ENCODE measurements at places on chromosomes 12 and 14.
A peak's percentile ranks its signal among the peaks of the same experiment; 100 is the strongest.

DNA sequence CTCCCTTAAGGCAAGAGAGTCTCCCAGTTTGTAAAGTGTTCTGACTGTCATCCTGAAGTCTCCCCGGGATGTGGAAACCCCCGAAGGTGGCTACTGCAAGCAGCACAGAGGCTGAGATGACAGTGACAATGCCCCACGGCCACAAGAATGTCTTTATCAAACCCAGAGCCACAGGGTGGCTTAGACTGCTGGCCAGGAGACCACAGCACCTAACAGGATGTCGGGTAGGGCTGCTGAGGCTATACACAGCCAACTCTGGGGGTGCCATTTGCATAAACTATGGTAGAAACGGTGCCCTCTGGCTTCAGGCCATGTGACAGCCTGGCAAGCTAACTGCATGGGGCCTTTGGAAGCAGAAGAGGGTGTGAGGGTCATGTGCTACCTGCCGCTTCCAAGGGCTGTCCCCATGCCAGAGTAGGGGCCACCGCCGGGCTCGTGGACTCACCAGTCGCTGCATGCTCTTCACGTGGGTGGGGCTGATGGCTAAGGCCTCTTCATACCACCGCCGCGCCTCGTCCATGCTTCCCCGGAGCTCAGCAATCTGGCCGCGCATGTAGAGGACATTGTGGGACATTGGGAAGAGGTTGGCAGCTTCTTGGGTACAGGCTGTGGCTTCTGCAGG, 180.9 kb downstream of the CALM1 start:
- DNase-seq: no peak

- no peak for DNase-seq
Measured at GRCh38 chr12:132329720-132330548, 545 bp upstream of the GALNT9 start.

GRCh38 chr14:72742838-72743195, 151.1 kb downstream of the DPF3 start:
- no peak for DNase-seq

DNA sequence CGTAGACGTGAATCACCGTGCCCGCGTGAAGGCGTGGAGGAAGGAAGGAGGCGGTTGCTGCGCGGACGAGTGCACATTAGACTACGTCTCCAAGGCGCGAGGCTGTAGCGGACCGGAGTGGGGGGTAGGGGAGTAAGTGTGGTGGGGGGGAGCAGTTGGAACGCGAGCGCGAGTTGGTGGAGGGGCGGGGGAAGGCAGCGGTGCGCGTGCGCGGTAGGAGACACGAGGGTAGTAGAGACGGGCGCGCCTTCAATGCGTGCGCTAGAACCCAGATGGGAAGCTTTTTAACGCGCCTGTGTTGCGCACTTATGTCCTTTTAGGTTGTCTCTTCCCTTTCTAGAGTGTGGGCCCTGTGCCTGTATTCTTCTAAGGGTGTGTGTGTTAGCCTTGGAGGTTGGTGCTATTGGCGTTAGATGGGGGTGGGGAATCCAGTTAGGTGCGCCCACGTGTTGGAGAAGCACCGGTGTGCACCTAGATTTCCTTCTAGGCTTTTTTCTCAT, 604 bp downstream of the EIF4B start:
- peak; percentile 78 for DNase-seq

DNA sequence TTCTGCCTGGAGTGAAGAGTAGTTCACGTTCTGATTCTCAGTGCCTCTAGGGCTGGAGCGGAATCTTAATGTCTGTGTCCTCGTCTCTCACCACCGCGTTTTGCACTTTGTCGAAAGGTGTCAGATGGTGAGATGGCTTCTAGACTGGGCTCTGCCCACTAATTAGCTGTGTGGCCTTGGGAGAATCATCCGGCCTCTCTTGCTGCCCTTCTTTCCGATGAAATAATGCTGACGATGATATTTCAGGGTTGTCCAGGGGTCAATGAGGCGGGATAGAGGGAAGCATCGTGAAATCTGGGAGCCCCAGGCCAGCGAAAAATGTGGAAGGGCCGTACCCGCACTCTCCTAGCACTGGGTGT, 811 bp upstream of the GALNT16 start:
- DNase-seq: no peak

DNA sequence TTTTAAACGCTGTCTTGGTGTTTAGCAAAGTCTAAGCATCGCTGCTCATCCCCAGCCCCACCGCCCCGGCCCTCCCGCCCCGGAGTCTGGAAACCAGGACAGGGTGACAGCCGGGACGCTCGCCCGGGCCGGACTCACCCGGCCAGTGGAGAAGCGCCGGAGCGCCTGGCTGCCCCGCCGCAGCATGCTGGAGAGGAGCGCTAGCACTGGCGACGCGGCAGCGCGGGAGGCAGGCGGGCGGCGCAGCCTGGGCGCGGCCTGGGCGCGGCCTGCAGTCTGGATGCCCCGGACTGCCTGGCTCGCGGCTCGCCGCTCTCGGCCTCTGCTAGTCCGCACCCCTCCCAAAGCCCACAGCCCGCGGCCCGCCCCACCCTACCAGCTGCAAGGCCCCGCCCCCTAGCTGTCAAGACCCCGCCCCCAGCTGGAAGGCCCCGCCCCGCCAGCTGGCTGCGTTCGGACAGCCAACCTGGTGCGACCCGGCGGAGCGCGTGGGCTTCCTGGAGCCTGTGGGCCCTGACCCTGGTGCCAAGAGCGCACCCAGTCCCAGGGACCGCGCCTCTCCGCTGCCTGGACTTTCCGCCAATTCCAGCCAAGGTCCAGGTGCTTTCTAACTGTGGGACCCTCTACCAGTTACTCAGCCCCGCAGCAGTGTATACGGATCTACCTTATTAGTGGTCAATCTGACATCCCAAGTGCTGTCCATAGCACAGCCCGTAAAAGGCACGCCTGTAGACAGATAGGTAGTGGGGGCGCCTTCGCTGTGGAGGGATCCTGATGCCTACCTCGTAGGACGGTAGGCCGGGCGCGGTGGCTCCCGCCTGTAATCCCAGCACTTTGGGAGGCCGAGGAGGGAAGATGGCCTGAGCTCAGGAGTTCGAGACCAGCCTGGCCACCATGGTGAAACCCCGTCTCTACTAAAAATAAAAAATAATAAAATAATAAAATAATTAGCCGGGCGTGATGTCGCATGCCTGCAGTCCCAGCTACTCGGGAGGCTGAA, at the start of gene ALDH1L2:
ALDH1L2 (minus strand) TSS at position 208 of the 1,000 bp plus-strand sequence; CDS start at position 186, 22 bp downstream.
- DNase-seq: peak; percentile 91

DNA sequence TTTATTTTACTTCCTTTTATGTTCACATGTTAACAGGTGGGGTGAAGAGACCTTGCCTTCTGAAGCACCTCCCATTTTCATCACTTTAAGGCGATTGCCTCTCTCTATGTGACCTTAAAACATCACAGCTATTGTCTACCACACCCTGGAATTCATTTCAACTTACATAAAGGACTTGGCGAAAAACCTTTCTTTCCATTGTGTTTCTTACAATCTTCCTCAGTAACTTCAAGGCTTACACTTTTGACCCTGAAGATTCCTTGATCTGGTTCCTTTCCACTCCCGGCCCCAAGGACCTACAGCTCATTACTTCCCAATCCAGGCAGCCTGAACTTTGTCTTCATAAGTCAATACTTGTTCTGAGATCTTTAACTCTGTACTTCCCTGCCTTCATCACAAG, 443.3 kb downstream of the ADAMTS20 start:
- no peak for DNase-seq
